ENCODE measurements at places on chromosomes 2 and 18. TPM values are rescaled to one million over a fixed set of nuclear protein-coding genes. Genes with fewer than 3 reads are reported as not detected.
A peak's percentile ranks its signal among the peaks of the same experiment; 100 is the strongest.

GRCh38 chr2:191922736-191923651, 76.1 kb upstream of the CAVIN2 start:
- no peak for DNase-seq

- no peak for DNase-seq
These were observed 163.3 kb downstream of the LRRC30 start for GRCh38 chr18:7394050-7394659.

DNA sequence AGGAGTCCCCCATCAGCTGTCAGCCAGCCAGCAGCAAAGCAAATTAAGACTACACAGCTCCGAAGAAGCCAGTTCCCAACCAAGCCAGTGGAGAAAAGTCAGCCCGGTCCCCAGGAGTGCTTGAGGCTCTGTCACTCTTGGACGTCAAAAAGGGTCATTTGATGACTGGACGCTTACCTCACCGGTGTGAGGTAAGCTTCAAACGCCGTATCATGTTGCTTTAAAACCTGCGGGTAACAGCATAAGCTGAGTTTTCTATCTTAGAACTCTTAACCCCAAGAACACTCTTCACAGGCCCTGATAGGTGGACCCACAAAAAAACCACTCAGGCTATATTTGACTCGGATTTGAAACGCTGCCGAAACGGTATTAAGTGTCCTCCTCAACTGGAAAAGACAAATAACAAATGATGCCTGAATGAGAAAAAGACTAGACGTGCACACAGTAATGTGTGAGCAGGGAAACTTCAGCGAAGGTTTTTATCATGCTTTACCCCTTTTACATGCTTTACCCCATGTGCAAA, 682 bp upstream of the LNPK start:
- DNase-seq: no peak

DNA sequence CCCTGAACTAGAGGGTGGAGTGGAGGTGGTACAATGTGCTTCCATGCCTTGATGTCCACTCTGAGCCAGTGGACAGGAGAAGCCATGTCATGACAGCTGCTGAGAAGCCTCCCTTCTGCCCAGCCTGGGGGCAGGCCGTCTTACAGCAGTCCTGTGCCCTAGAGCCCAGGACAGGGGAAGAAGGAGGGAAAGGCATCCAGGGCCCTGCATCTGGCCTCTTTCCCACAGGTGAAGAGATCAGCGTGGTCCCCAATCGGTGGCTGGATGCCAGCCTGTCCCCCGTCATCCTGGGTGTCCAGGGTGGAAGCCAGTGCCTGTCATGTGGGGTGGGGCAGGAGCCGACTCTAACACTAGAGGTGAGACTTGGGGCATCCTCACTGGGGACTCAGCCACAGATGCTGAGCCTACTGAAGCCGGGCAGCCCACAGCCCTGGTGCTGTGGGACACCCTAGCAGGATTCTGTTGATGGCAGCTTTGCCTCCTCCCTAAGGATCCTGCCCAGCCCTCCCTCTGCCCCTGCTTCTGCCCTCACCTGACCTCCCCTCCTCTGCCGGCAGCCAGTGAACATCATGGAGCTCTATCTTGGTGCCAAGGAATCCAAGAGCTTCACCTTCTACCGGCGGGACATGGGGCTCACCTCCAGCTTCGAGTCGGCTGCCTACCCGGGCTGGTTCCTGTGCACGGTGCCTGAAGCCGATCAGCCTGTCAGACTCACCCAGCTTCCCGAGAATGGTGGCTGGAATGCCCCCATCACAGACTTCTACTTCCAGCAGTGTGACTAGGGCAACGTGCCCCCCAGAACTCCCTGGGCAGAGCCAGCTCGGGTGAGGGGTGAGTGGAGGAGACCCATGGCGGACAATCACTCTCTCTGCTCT, 3.1 kb downstream of the IL36RN start:
- no peak for DNase-seq

- DNase-seq: no peak
These were observed 95.9 kb downstream of the LPIN1 start for GRCh38 chr2:11842336-11842735.

DNA sequence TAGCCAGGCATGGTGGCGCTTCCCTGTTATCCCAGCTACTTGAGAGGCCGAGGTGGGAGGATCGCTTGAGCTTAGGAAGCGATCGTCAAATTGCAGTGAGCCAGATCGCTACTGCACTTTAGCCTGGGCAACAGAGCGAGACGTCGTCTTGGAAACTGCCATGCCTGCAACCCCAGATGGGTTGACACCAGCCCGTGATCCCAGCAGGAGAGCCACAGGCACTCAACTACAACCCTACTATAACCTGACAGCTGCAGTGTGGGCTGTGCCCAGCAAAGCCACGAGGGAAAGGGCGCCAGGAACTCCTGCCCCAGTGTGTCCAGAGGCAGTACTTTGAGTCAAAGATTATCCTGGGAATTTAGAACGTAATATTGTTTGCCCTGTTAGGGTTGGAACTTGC, 85.6 kb downstream of the SS18 start:
- DNase-seq: no peak

GRCh38 chr2:133710613-133711012, 142.3 kb upstream of the NCKAP5 start:
- DNase-seq: no peak

DNA sequence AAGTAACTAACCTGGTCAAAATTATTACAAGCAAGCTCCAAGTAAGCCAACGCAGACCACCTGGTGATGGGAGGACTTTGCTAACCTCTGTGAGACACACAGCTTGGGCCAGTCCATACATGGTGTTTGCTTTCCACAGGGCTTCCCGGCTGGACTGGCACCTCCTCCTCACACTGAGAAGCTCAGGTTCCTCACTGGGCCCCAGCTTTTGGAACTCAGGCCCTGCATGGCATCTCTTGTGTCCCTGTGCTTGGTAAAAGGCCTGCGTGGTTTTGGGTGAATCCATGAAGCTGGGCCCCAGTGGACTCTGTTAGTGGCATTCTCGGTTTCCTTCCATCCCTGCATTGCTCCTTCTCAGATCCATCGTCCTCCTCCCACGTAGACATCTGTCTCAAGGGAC, 123.4 kb downstream of the VAPA start:
- no peak for DNase-seq

GRCh38 chr2:66389651-66390131, 45.2 kb upstream of the MEIS1 start:
- no peak for DNase-seq

GRCh38 chr18:62744076-62744968, 29.0 kb downstream of the PHLPP1 start:
- no peak for DNase-seq

- DNase-seq: peak; percentile 68
These were observed 35.2 kb downstream of the HS1BP3 start for GRCh38 chr2:20615466-20616241.

DNA sequence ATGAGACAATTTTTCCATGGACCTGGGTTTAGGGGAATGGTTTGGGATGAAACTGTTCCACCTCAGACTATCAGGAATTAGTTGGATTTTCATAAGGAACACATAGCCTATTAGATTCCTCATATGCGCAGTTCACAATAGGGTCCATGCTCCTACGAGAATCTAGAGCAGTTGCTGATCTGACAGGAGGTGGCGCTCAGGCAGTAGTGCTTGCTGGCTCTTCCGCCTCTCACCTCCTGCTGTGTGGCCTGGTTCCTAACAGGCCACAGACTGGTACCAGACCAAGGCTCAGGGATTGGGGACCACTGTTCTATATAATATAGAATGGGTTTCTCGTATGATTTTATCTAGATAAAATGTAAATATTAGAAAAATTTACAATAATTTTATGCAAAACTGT, 338.7 kb downstream of the CPS1 start:
- no peak for DNase-seq

CFAP53 gene
- total RNA-seq: 0.16 TPM

AQP12A gene
- not detected for total RNA-seq

GBX2 gene
- not detected for total RNA-seq

NT5DC4 gene
- not detected for total RNA-seq

EFHD1 gene
- total RNA-seq: 29.7 TPM

FLACC1 gene
- 11.8 TPM for total RNA-seq

IL1RL2 gene
- total RNA-seq: 0.30 TPM

NT5C1B gene
- total RNA-seq: not detected
